ENCODE measurements at places on chromosomes 3 and 15.

GRCh38 chr3:119098619-119099222 lies 47.2 kb upstream of the TEX55 start:
- no peak for DNase-seq

DNA sequence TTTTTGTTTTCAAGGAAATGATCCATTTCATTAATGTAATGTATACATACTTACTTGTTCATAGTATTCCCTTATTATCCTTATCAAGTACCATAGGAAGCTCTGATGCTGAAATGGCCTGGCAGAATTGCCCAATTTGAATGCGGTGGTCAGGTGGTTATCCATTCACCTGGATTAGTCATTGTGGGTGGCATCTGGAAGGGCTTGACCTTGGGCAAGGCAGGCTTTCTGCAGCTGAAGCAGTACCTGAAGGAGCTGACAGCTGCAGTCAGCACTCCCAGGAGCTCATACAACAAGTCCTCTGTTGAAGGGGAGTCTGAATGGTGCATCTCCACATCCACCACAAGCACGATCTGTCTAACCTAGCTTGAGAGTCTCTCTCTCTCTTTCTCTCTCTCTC lies 12.2 kb upstream of the IQCF5 start:
- DNase-seq, result no peak

DNA sequence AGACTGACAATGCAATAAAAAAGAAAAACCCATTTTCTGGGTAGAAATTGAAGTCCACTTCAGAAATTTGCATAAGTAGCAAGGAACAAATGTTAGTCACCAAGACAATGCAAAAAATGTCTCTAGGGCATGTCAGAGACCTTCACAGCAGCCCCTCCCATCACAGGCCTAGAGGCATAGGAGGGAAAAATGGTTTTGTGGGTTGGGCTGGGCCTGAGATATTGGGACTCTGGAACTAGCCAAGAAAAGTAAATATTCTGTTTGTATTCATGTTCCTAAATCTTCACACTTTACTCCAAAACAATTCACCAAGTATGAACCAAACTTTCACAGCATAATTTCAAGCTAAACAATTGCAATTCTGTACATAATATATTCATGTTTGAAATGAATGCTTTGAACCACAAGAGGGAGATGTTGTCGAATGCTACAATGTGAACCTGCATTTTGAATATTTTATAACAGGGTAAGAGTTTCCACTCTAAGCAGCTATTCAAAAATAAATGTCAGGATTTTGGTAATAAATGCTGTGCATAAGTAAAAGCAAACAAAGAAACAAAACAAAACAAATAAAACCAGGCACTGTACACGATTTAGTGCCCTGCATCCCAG lies 429.2 kb downstream of the OTOL1 start:
- no peak for DNase-seq

DNA sequence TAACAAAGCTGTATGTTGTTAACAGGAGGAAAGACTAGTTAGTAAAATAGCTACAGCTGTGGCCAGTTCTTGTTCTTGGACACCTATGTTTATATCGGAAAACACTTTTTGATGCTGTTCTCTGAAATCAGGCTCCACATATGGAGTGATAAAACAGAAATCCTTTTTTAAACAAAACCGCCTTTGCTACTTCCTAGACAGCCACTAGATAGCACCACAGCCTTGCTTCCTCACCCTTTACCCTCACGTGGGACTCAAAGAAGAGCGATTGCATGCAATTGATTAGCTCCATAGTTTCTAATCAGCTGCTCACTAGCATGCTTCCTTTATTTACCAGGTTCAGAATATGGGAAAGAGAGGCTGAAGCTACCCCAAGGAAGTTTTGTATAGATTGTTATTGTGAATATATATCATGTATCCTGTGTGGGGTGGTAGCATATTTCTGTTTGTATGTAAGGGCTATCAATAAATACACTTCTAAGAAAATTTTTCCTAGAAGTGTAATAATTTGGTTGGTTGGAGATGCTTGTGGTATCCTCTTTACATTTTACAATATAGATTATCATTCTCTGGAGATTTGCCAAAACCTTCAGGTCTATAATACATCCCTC lies 4.3 kb upstream of the MTFMT start:
- no peak for DNase-seq

- DNase-seq, result no peak
These were observed 25.9 kb downstream of the SERP1 start for GRCh38 chr3:150520408-150520807.

DNA sequence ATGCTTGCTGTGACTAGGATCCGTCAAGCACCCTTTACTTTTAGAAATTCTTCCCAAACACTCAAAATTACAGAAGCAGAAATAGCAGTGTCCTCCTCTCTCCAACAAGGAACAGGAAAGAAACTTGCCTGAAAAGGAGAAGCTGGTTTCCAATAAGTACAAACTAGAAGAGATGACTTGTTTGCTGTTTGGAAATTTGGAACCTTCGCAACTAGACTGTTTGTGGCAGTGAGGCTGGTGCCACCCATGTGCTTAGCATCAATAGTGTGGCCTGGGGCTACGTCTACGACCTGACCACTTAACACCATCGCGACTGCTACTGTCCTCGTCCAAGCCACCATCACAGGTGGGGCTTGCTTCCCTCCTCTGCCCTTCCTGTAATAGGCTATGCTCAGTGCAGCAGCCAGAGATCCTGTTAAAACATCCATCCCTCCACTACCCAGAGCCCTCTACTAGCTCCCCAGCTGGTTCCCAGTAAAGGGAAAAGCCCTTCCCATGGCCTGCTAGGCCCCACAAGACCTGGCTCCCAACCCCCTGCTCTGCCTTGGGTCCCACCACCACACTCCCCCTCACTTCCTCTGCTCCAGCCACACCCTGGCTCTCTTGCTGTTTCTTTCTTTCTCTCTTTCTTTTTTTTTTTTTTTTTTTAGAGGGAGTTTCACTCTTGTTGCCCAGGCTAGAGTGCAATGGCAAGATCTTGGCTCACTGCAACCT lies 52.6 kb upstream of the CCR2 start:
- no peak for DNase-seq

GRCh38 chr3:122665226-122665786 lies 15.3 kb upstream of the PARP14 start:
- DNase-seq, result no peak

- no peak for DNase-seq
These were observed 119.0 kb upstream of the MEF2A start for GRCh38 chr15:99446565-99447496.

- no peak for DNase-seq
These were observed 107.6 kb downstream of the FILIP1L start for GRCh38 chr3:100006570-100007271.

DNA sequence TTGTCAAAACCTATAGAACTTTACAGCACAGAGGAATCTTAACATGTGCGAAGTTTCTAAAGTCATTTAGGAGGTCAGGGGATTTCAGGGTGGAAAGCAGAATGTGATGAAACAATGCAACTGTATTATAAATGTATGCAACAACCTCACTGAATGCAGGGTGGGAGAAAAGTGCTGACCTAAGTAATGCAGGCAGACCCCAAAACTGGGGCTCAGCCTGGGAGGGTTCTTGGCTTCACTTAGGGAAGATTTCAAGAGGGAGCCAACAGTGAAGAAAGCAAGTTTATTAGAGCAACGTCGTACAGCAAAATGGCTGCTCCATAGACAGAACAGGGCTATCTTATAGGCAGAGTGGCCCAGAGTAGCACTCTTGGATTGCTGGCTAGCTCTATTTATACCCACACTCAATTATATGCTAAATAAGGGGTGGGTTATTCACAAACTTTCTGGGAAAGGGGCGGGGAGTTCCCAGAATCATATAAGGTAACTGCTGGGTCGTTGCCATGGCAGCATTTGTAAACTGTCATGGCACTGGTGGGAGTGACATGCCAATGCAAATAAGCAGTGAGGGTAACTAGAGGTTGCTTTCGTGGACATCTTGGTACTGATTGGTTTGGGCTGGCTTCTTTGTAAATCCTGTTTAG lies 14.2 kb upstream of the CAND2 start:
- no peak for DNase-seq

DNA sequence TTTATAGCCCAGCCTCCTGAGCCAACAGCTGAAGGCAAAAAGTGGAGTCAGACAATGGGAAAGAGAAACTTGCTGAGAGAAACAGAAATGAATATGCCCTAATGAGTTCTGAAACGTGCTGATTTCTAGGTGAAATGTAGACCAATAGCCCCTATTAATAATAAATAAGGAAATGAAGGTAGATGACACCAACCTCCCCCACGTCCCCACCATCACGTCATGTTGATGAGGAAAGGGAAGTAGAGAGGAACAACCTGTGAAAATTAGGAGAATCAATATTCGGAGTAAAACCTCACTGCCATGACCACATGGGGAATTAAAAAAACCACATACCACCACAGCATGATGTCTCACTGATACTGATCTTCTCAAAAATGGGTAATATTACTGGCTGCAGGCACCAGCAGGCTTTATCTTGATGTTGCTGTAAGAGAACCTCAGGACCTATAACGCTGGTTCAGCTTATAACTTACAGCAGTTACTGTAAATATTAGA lies 64.0 kb downstream of the KAT2B start:
- DNase-seq, result peak; percentile 20

DNA sequence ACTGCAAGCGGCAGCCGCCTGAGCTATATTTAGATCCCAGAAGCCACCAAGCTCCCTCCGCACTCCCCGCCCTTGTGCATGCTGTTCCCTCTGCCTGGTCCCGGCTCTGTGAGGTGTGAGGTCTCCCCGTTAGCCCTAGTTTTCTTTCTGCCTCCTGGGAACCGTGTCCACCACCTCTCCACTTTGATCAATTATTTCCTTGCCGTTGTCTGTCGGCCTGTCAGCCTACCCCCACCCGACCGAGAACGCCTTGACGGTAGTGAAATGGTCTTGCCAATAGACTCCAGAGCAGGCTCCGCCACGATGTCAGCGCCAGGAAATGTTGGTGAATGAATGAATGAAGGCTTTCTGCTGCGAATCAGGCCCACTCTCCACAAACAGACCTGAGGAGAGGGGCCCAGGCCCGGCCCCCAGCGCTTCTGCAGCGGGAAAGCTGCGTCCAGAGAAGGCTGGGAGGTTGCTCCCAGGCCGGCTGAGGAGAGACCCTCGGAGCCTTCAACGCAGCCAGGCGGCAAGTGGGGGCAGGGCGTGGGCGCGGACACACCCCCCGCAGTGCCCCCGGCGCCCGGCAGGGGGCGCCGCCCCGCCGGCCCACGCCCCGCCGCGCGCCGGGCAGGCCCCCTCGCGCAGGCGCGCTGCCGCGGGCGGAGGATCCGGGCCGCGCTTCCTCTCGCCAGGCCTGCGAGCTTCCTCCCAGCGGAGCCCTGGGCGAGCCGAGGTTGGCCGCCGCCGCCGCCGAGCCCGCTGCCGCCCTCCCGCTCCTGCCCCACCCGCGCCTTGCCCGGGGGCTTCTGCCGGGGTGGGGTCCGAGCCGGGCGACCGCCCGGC lies at the start of gene CSK:
TSS of gene CSK (plus strand) at position 650 of the 828 bp plus-strand sequence. CDS start 16,218 bp downstream, outside the sequence.
- no peak for DNase-seq

- no peak for DNase-seq
These were observed 4.6 kb downstream of the CCDC9B start for GRCh38 chr15:40335938-40336743.
